GM19239 (cell line): ENCODE measurements at places on chromosomes 11 and 22.

GRCh38 chr11:29272019-29272654, 744.7 kb downstream of the KCNA4 start:
- DNase-seq = no peak

- no peak for DNase-seq
These were observed 105.3 kb upstream of the E2F8 start for GRCh38 chr11:19345848-19346681.

- no peak for DNase-seq
These were observed 59.9 kb downstream of the MPPED1 start for GRCh38 chr22:43471606-43472135.

DNA sequence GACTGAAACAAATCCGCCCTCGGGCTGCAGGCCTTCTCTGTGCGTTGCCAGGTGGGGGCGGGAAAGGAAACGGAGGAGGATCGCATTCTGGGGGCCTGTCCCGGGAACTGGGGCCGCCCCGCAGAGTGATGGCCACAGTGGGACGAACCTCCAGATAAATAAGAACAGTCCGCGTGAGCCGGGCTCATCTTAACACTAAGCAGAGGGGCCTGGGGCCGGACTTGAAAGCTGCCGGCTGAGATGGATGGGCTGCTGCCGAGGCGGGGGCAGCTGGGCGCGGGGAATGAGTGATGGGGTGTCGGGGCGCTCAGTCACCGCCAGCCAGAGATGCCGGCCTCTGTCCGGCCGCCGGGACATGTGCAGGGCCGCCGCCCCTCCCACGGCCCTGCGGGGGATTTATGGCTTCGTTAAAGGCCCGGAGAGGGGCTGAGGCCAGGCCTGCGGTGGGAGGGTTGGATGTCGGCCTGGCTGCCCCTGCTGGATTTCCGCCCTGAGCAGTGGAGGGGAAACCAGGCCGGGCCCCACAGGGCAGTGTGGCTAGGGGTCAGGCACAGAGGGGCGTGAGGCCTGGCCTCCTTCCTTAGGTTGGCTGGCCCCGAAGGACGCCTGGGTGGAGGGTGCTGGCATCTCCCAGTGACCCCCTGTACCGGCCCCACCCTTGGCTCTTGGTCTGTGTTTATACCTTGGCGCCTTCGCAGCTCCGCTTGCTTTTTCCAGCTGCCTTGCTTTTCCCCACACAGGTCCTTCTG, 45.3 kb upstream of the CD82 start:
- DNase-seq = no peak

DNA sequence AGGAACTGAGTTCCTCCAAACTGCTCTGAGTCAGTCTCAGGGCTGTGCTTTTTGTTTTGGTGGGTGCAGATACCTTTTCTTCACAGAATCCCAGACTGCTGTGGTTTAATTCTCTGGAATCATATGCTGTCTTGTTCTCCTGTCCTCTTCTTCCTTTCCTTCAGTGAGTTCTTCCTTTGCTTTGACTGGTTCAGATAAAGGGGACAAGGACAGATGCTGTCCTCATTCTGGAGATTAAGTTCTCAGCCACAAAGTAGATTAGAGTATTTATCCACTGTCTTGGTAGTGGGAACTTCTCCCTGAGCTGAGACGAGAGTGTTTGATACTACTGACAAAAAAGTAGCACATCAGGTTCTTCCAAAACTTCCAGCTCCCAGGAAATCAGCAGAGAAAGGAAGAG, 13.3 kb downstream of the ZDHHC5 start:
- no peak for DNase-seq

- no peak for DNase-seq
These were observed 16.4 kb downstream of the CDKN1C start for GRCh38 chr11:2869134-2869526.

- no peak for DNase-seq
These were observed 7.2 kb upstream of the EED start for GRCh38 chr11:86237267-86237804.

- peak; percentile 48 for DNase-seq
These were observed 637 bp downstream of the DRD2 start for GRCh38 chr11:113474362-113475159.

DNA sequence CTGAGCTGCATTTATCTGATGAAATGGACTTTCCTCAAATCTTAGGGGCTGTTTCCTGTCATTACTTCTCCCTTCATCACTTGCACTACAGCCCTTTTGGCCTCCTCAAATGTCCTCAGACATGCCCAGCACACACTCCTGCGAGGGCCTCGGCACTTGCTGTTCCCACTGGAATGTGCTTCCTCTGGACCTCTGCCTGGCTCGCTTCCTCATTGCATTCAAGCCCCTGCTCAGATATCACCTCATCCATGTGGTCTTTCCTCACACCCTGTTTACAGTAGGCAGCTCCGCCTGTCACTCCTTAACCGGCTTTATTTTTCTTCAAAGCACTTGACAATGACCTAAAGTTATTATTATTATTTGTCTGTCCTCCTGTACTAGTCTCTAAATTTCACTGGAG, 9.0 kb downstream of the NAT10 start:
- no peak for DNase-seq
